Right atrium auricular region (tissue), 2 donors: ENCODE measurements at places on chromosomes 7 and 10. TPM values are rescaled to one million over a fixed set of nuclear protein-coding genes. Genes with fewer than 3 reads are reported as not detected.

PLEKHS1 gene
- not detected for total RNA-seq

DNA sequence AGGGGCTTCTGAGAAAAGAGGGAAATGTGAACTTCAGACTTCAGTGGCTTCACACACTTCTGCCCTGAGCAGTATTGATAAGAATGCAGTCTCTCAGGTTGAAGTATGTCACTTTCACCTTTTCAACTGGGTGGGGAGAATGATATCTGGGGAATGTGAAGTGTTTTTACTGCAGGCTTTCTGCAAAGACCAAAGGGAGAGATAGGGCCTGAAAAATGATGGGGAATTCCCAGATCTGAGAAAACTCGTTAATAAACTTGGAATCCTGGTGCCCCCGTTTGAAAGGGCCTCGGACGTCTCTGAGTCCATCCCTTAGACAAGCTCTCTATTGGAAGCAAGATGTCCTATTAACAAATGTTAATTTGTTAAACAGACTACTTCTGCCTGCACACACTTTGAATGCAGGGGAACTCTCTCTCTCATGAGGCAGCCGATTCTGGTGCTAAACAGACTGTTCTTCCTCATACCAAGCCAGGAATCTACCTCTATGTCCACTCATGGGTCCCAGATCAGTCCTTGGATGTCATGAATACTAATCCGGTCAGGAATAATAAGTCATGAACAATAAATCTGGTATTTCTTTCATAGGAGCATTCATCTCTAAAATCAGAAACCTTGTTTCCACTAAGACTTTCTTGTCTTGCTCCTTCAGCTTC lies 193.6 kb downstream of the JCAD start:
- no peak for DNase-seq

GRCh38 chr7:56219017-56219416 lies 102.8 kb upstream of the NUPR2 start:
- no peak for DNase-seq

DNA sequence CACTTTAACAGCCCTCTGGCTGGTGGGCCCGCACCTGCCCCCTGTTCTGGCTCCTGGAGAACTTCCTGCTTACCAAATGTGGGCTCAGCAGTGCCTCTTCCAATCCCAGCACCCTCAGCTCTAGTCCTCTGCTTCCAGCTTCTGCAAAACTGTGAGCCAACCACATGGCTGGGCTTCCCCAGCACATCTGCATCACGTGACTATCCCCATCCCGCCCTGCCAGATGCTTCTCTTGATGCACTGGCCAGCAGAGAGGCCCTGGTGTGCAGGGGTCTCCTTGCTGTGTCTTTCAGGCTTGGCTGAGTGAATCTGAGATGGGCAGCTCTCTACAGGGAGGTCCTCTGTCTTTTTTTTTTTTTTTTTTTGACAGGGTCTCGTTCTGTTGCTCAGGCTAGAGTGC lies 43.8 kb upstream of the DMBT1 start:
- DNase-seq, result no peak

GRCh38 chr7:13897819-13898218 lies 91.6 kb downstream of the ETV1 start:
- DNase-seq, result no peak
